ENCODE measurements at places on chromosomes 2 and 18.
A peak's percentile ranks its signal among the peaks of the same experiment; 100 is the strongest.

GRCh38 chr18:59140302-59140885, 710 bp downstream of the SEC11C start:
- DNase-seq, result no peak

DNA sequence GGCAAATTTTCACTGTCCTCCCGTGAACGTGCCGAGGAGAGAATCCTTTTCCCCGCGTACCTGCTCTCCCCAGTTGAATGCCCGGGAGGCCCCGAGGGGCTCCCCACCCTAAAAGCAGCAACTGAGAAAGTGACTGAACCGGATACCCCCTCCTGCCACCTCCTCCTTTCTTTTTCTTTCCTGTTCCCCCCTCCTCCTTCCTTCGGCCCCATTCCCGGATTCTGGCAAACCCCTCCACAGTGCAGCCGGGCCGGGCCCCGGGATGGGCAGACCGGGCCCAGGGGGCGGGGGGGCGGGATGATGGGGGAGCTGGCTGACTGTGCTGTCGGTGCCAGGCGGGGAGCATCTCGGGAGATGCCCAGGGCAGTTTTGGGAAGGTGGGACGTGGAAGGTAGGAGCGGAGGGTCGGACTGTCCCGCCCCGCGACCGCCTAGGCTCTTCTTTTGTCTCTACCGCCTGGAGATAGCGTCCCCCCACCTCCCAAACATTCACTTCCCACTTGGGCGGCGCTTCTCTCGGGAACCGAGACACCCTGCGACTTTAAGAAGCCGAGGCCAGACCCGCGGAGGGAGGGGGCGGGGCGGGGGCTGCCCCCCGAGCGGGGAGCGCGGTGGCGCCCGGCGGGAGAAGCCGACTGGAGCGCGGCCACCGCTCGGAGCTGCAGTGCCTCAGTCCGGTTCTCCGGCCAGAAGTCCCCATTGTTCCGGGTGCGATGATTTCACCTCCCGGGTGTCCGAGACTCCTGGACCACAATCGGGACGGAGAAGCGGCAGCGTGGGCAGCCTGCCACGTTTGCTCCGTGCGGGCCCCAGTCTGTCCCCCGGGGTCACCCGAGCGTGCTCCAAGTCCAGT, 8.2 kb downstream of the DLX2 start:
- DNase-seq, result no peak

DNA sequence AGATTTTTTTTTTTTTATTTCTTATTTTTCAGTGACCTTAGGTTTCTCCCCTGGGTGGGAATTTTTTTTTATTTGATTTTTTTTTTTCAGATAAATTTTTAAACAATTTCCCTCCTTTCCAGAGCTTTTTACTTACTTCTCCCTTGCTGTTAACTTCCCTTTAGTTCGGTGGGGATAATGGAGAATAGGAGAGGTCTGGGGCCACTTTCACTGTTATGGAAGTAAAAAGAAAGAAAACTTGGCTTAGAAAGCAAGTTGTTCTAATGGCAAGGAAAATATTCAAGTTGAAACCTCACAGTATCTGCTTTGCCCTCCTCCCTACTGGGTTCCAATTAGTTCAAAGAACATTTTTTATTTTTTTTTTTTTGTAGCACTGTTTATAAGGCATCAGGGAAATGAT, 537.1 kb upstream of the NXPH2 start:
- DNase-seq, result no peak

GRCh38 chr2:171160119-171160955, at the start of gene TLK1:
TLK1 (minus strand) TSS chr2:171160893; CDS start chr2:171160428, 465 bp downstream.
- DNase-seq, result peak; percentile 74

GRCh38 chr2:200393191-200393590, 86.7 kb downstream of the SPATS2L start:
- no peak for DNase-seq

GRCh38 chr2:27729198-27729597, 42.3 kb upstream of the MRPL33 start:
- DNase-seq, result no peak

- DNase-seq, result no peak
These were observed 44.0 kb upstream of the BIN1 start for GRCh38 chr2:127150996-127151395.

DNA sequence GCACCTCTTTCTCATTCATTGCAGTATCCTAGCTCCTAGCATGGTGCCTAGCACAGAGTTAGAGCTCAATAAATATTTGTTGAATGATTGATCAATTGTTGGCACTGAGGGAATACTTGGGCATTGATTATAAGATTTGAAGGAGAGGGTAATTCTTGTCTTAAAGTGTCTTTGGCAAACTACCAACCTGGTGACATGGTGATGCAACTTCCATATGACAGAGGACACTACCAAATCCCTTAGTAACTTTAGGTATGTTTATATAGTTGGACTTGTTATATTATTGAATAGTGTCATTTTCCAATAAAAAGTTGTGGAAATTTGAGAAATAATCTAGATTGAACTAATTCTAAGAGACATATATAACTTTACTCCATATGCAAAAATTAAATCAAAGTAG, 58.6 kb upstream of the CHMP1B start:
- no peak for DNase-seq

DNA sequence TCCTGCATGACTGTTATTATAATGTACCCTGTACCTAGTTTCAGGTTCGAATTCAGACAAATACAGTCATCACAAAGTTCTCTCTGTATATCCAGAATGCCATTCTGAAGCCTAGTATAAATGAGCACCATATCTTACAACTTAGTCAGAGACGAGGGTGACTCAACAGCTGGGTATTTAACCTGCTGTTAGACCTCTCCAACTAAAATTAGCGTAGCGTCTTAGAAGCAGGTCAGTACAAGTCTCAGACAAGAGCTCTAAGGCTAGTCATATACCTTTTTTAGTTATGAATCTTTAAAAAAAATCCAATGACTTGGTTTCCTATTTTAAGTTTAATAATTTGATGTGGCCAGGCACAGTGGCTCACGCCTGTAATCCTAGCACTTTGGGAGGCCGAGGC, 74.1 kb downstream of the CABYR start:
- DNase-seq, result no peak

DNA sequence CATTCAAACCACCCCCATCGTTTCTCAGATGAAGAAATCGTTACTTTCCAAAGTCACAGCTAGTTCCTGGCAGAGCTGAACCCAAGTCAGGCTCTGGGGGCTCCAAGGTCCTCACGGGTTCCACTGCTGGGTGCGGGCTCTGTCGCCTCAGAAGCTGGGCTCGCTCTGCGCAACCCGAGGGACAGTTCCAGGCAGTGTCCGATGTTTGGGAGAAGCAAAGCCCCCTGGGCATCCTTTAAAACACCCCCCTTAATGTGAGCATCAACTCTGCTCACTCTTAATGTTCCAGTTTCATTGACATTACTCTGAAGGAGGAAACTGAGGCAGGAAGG, 796 bp downstream of the AOX1 start:
- no peak for DNase-seq

- no peak for DNase-seq
These were observed 172.3 kb downstream of the RNF152 start for GRCh38 chr18:61720496-61720895.

DNA sequence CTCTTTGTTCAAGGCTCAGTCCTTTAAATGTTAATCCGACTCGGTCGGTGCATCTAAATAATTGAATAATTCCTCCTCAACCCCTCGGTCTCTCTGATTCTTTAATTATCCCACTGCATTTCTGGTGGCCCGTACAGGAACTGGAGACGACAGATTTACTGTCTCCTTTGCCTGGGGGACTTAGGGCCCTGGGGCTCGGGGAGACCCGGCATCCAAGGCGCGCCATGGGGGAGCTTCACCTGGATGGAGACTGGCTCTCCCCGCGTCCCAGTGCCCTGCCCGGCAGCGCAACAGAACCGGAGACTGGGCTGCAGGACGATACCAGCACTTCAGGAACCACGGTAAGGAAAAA, 47.7 kb upstream of the SELENOI start:
- DNase-seq, result no peak

DNA sequence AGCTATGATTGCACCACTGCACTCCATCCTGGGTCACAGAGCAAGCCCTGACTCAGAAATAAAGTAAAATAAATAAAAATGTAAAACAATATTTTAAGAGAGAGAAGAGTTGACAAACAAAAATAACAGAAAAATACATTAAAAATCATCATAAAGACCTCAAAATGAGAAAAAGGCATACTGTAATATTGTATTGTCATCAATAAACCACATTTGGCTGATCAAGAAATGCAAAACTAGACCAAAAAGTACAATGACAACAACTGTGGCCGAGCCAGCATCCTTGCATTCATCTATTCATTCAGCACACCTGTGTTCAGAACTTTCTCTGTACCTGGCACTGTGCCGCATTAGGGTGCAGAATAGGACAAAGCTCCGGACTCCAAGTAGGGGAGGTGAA, 121.8 kb downstream of the ALK start:
- DNase-seq, result no peak

- no peak for DNase-seq
These were observed 10.7 kb downstream of the KCNJ3 start for GRCh38 chr2:154709215-154709614.

- no peak for DNase-seq
These were observed 39.5 kb downstream of the ACSL3 start for GRCh38 chr2:222900354-222900753.

GRCh38 chr2:129935118-129935517, 44.3 kb upstream of the RAB6C start:
- no peak for DNase-seq

GRCh38 chr18:48153613-48154481, 223.4 kb upstream of the SMAD2 start:
- no peak for DNase-seq

DNA sequence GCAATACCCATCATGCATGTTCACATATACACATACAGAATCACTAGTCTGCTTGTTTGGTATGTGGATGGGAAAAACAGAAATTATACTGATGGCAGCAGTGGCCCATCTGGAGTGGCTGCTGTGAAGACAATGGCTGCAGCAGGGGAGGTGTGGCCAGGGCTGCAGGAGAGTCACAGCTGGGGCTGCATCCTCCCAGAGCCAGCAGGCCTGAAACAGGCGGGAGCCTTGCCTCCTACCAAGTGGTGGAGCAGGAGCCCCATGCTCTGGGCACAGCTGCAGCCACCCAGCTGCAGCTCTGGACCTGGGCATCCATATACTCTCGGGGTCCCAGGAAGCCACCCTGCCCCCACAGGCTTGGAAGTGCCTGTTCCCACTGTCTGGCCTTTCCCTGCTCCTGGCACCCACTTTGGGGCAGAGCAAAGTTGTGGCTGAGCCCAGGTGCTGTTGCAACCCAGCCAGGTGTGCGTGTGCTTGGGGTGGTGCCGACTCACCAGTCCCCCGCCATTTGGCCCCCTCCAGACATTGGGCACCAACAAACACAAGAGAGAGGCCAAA, 136.6 kb downstream of the SPAG16 start:
- no peak for DNase-seq

DNA sequence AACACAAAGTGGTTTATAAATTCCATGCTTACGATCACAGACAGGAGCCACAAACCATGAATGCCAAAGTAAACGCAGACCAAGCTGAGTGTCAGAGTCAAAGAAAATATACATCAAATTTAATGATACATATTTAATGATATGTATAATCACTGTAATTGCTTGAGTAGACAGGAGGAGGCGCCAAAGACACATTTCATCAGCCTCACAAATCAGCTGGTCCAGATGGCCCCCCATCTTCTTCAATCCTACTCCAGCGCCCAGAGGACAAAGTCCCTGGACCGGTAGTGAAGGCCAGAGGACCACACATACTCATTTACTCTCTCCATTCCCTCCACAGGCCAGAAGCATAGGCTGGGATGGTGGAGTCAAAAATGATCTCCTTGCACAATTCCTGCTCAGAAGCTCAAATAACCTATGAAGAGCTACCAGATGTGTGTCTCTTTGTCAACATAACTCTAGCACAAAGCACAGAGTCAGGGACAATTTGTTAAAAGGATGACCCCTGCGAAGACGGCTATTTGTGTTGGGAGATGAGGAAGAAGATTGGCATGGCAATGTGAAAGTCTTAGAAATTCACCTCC, 149.3 kb upstream of the PGAP1 start:
- no peak for DNase-seq

- no peak for DNase-seq
These were observed 110.9 kb upstream of the RND3 start for GRCh38 chr2:150598383-150598782.

DNA sequence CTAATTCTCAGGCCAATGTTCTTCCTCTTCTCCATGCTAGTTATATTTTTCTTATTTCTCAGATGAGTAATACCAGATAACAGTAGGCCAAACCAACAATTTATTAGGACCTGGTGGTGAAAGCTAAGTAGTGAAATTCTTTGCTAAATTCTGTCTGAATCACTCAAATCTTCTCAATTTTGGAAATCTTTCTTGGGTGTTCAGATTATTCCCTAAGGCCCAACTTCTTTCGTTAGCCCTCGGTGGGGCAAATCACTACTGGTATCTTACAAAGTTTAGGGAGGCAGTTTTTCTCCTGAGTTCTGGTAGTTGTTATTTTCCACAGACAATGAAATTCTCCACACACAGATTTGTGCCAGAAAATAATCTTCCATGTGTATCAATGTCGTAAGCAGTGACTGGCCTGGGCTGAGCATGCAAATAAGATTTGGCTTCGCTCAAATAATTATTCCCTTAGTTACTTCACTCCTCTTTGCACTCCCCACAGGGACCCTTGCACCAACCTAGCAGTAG, 443.5 kb upstream of the SLC14A2 start:
- DNase-seq, result no peak

DNA sequence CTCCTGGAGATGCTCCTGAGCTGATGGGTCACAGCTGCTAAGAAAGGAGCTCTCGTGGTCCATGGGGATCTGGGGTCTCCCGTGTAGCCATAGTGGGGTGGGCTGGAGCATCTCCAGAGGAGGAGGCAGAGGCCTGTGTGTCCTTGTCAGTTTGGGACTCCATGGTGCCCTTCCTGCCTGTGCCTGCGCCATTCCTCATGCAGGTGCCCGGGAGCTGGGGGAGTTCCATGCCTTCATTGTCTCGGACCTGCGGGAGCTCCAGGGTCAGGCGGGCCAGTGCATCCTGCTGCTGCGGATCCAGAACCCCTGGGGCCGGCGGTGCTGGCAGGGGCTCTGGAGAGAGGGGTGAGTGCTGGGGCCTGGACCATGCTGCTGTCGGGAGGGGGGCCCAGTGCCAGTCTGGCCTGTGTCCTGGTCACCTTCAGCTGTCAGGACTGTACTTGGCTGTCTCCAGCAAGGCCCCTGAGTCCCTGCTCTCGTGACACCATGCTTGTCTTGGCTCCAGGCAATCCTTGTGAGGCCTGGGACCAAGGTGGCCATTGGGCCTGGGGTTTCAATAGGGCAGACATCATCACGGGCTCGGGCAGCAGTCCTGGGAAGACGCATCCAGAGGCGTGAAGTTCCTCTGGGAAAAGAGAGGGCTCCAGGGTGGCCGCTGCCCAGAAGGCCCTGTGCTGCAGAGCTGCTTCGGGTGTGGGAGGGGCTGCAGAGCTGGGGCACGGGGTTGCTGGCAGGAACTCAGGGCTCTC, 7.3 kb downstream of the CAPN10 start:
- DNase-seq, result peak; percentile 44

Data from activated naive CD4-positive, alpha-beta T cell treated with anti-CD3 and anti-CD28 coated beads, Interleukin-2, amount 50 U/mL, for 72 hours (primary cell).